ENCODE measurements at places on chromosomes 5 and 9.

DNA sequence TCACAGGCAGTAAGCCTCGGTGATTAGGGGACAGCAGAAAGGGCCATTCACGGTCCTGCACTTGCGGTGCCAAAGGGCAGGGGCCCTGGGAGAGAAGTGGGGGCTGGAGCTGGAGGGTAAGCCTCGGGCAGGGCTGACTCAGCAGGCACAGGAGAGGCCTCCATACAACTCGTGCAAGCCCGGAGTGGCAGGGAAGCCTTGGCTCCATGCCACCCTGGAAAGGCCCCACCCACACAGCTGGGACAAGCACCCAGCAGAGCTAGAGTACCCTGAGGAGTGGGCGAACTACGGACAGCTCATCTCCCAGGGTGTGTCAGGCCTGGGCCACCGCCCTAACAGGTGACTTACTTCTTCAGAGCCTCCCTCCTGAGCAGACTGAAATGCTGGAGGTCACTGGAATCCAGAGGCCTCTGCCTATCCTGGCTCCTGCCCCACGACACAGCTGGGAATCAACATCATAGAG, 5.6 kb upstream of the CAMK2A start:
- DNase-seq: no peak

- DNase-seq: no peak
Measured at GRCh38 chr9:8329561-8330283, 530.1 kb upstream of the DMAC1 start.

DNA sequence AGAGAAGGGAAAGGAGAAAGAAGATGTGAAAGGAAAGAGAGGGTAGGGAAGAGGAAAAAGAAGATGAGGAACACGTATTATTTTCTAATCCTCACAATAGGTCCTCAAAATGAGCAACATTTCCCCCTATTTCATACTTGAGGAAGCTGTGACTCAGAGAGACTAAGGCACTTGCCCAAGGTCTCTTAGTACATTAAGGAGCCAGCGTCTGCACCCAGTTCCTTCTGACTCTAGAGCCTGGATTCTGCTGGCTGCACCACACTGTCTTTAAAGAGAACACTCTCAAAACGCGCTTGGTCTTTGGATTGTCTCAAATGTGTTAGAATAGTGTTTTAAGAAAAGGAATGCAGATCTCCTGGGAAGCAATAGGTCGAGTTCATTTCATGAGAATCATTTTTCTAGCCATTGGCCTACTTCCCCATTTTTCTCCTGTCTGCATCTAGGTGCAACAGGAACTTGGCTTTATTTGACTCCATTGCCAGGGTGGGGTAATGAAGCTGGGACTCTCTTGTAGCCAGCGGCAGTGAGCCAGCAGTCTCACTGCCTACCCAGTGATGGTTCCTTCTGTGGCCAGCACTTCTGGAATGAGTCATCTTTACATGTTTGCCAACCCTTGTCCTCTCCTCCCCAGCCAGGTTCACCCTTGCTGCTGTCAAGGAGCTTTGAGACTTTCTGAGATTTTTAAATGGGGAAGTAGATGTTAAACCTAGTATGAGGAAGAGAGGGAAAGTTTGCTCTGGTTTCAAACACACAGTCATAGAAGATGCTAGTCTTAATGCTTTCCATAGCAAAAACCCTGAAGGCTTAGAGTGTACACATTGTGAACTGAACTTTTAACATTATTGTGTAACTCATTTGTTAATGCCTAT, 82.7 kb downstream of the DOCK8 start:
- DNase-seq: no peak

GRCh38 chr5:150559088-150559487, 51.2 kb downstream of the NDST1 start:
- DNase-seq: no peak

DNA sequence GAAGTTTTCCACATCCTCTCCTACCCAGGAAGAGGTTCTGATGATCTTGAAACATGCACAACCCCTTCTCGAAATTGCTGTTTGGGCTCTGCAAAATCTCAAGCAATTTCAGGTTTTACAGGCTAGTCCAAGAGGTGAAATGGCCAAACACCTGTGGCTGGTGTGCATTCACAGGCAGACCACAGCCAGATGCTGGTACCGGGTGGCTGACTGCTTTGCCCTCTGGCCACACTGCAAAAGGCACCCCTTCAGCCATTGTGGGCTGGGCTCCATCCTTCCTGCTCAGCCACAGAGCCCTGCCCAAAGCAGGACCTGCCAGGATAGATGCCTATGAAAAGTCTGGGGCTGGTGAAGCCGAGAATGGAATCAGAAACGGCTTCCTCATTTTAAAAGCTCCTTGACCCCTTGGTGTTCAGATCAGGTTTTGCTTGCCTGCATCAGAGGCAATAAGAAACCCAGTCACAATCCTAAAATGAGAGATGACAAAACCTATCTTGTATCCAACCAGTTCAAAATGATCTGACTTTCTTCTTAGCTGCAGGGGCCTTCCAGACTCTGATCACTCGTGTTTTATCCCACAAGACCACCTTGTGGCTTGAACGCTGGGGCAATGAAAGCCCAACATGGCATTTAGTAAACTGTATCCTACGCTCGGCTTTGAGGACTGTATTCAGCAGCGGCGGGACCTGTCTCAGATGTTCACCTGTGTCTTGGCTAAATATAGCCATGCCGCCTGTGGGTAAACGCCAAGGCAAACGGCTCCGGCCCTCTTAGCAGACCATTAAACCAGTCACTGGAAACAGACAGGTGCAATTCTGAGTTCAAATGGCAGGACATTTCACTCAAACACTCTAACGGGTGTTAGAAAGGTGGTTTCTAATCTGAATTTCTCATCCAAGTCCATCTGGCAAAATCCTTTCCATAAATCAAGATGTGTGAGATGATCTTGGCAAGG, 49.6 kb downstream of the EPB41L4B start:
- no peak for DNase-seq

- peak; percentile 39 for DNase-seq
Measured at GRCh38 chr9:130446101-130446861, 1.5 kb downstream of the ASS1 start.

DNA sequence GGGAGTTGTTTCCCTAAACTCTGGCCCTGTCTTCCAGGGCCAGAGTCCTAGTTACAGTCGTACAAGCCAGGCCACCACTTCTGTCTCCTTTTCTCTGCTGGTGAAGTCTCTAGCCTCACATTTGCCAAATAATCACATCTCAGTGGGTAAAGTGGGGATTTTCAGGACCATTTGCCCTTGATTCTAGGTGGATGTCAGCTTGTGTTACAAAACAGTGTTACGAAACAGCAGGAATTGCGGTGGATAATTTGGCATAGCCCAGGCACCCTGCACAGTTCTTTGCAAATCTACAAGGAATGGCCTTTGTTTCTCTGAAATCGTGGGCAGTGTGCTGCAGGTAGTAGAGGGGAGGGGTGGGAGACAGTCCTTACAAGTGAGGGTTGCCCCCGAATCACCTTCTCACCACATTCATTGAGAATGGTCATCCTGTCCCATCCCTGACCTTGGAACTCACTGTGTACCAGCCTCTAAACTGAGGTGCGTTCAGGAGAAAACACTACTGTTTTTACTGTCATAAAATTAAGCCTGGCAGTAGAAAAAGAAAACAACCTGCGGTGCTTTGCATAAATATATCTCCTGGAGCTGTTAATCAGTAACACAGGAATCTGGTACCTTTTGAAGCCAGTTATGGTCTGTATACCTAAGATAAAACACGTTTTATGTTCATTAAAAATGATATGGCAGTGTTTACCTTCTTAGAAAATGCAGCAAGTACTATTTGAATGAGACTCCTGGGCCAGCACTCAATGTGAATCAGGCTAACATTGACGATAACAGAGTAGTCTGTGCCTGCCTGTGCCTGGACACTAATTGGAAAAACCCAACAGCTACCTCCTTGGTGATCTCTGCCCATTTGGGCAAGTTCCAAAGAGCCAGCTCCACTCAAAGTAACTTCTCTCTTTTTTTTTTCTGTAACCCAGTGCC, 44.3 kb downstream of the CYSTM1 start:
- DNase-seq: no peak

GRCh38 chr5:113266913-113267227, 167.9 kb downstream of the TSSK1B start:
- no peak for DNase-seq

GRCh38 chr5:98248949-98249348, 524.5 kb upstream of the RGMB start:
- DNase-seq: no peak

DNA sequence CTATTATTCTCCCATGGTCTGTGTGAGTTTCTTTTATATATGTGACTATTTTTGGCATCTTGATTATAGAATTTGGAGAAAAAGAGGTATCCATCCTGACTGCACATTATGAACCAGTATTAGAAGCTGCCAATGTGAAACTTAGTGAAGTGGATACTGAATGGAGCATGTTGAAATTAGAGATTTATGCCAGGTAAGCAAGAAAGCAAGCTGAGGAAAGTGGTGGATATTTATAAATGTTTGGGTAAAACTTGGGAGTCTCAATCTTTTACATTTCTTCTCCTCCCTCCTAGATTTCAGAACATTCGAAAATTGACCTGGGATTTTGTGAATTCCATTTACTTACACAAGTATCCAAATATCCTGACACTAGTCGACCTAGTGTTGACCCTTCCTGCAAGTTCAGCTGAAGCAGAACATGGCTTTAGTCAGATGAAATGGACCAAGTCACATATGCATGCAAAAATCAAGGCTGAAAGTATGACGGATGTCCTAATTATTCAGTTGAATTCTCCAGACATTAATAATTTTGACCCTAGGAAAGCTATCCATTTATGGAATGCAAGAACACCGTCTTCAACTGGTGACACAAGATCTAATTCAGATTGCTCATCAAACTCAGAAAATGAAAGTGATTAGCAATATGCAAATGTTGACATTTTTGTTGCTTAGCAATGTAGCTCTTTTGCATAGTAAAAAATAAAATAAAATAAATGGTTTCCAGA, 66.8 kb upstream of the IL7R start:
- no peak for DNase-seq

- no peak for DNase-seq
Measured at GRCh38 chr9:131562032-131562959, 17.0 kb downstream of the PRRT1B start.

DNA sequence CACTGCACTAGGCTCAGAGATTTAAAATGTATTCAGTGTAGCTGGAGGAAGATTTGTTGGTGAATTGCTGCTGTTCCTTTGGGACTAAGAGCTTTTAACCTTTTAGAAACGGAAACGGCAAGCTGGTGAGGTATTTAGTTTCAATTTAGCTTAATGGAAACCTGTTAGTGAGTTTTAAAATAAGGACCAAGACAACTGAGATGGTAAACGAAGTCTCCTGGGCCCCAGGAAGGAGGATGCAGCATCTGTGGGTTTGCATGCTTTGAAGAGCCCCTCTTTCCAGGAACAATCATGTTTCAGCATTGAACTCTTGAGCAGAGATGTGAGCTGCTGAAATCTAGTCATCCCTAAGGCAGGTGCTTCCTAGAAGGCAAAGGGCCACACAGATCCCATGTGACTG, 16.5 kb downstream of the DNAI1 start:
- no peak for DNase-seq

DNA sequence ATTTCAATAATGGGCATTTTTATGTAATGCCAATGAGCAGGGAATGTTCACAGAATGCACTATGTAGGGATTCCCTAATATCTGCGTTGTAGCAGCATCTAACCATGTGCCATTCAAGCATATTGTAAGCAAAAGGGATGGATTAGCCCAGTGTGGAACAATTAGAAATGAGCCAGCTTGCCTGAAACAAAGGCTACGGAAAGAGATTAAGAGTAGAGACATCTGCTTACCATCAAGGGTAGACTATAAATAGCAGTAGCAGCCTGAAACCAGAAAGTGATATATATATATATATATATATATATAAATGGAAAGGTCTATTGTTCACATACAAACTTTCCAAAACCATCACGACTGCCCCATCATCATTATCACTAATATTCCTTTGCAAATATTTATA, 31.9 kb upstream of the CEP120 start:
- DNase-seq: no peak

DNA sequence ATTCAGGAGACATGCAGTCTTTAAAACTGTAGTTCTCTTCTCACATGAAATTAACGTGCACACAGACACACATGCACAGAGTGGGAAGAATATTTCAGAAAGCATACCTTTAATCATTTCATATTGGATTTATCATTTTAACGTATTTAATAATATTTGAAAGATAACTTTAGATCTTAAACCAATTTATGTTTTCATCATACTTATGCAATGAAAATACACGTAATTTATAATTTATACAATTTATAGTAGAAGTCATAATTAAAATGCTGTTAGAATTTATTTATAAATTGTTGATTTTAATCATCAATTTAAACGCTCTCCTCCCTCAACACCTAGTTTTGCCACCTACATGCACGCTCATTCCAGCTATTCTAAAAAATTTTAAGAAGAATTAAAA, 894.9 kb upstream of the CTNND2 start:
- DNase-seq: no peak

DNA sequence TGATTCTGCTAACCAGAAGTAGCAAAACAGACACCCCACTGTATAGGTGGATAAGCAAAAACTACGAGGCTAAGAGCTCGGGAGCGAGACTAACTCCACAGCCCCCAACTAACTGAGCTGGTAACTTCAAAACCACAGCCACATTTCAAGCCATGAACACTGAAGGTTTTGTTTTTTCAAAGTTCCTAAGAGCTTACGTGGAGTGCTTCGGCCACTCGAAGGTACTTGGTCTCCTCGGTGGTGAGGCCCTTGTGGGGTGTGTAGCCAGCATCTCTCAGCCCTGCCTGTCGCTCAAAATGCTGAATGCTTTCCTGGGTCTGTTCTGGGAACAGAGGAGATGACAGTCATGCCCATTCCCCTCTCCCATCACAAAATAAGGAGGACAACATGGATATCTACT, 11.1 kb downstream of the KIAA1191 start:
- no peak for DNase-seq

GRCh38 chr5:31585895-31586270, 53.0 kb upstream of the PDZD2 start:
- DNase-seq: no peak

- no peak for DNase-seq
Measured at GRCh38 chr5:133289686-133290367, 238.0 kb downstream of the HSPA4 start.

- no peak for DNase-seq
Measured at GRCh38 chr9:117160254-117160653, 254.6 kb downstream of the ASTN2 start.

DNA sequence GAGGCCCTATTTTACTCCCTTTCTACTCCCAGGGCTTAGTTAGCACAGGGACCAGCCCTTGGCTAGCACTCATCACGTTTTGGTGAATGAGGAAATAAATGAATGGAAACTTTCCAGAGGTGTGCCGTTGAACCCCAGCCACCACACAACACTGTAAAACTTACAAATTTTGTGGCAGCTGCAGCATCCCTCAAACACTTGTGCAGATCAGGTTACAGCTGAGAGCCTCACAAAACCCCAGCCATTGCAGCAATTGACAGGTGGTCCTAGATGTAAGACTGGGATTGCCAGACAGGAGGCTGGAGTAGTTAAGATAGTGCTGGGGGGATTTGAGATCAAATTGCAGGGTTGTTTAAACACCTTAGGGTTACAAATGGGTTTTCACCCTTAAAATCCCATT, 482.2 kb upstream of the KIF2A start:
- no peak for DNase-seq

- no peak for DNase-seq
Measured at GRCh38 chr9:130780865-130781504, 54.1 kb upstream of the ABL1 start.

- DNase-seq: no peak
Measured at GRCh38 chr9:75983319-75984045, 93.0 kb downstream of the PCSK5 start.

Data from hippocampal formation (tissue), 2 donors.